Choroid plexus epithelial cell (primary cell): ENCODE measurements at places on chromosomes 6 and 20.

- peak; percentile 89 for DNase-seq
Measured at GRCh38 chr20:16573001-16573965, at the start of gene KIF16B. Gene KIF16B, minus strand, starts transcription at chr20:16573448. Its CDS starts 173 bp downstream, at chr20:16573275.

DNA sequence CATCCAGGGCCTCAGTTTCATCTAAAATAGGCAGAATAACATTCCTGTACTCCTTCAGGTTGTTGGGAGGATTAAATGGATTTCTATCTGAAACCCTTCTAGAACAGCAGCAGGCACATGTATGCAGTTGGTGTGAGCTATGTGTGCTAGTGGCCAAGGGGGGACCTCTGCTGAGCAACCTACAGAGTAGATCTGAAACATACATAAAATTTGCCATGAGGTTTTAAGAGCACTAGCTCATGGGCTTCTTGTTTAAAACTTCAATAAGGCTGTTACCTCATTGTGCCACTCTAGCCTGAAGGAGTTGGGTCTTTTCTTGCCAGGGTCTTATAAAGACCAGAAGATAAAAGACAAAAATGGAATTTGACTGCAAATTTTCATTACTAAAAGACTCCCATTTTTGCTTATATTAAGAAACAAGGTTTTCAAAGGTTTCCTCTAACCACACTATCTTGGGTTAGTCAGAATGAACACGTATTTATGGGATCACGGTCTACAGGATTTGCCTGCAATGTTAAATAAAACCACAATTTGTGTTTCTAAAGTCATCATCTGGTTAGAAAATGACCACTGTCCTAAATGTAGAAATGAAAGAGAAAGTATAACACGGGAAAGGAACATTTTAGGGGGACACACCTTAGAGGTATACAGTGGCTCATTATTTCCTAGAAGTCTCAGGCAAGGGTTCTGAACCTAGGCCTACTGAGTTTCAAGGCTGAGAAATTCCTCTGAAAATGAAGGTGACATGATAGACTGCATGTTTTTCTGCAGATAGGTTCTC is 144.9 kb upstream of the OLIG3 start:
- no peak for DNase-seq

- no peak for DNase-seq
Measured at GRCh38 chr20:440148-440547, 22.2 kb downstream of the TBC1D20 start.

DNA sequence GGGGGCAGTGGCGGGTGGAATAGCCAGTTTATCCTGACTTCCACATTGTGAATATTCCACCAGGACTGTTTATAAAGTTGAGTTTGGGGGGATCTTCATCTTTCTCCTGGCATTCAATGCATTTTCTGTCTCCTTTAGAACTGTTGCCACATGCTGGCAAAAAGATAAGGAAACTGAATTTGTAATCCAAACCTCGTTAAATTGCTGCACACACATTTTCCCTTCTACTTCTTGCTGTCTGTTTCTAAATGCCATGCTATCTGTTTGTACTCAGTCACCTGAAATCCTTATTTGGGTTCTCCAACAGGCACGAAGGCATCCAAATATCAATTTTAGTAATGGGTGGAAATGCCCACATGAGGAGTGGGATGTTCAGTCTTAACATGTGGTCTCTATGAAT is 180.2 kb upstream of the CCN2 start:
- no peak for DNase-seq

GRCh38 chr6:116766506-116767176 is 1.1 kb upstream of the FAM162B start:
- DNase-seq, result peak; percentile 10

GRCh38 chr20:59806578-59806975 is 126.9 kb downstream of the SYCP2 start:
- DNase-seq, result no peak

DNA sequence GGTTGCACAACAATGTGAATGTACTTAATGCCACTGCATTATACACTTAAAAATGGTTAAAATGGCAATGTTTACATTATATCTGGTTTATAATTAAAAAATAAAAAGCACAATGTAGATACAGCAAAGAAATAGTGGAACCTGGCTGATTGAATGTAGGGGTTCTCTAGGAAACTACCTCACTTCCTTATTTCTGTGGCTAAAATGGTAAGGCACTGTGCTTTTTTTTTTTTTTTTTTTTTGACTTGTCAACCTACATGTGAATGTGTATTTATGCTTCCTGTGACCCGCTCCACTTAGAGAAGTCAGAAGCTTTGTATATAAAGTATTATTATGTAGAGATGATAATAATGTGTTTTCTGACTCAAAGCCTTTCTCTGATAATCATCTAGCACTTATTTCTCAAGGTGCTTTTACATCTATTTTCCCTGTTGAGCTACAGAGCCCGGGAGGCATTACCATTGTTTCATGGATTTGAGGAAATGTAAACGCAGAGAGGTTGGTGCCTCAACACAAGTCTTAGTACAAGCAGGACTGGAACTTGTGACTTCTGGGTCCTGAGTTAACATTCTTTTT is 55.0 kb downstream of the SOX4 start:
- no peak for DNase-seq
